ENCODE measurements at places on chromosomes 5 and 9.

DNA sequence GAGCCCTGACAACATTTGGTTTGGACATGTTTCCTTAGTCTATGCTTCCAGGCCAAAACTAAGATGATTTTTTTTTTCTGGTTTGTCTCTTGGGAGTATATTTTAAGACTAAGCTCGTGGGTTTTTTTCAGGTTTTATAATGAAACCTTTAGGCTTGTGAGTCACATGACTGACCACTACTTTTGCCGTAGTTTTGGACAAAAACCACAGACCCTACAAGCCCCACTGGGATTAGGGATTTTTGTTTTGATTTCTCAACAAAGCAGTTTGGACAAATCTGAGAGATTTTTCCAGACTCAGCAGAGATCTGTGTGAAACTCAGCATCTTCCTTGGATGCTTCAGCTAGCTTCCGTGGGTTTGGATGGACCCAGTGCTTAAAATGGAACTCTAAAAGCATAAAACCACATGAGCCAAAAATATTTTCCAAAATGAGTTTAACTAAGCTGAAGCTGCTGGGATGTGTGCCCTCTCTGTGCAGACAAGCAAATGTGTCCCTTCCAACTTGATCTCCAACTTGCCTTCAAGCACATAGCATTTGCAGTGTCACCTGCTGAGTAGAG, 70.3 kb upstream of the SMIM15 start:
- DNase-seq: no peak

GRCh38 chr5:53237876-53238275, 128.3 kb upstream of the MOCS2 start:
- DNase-seq: no peak

DNA sequence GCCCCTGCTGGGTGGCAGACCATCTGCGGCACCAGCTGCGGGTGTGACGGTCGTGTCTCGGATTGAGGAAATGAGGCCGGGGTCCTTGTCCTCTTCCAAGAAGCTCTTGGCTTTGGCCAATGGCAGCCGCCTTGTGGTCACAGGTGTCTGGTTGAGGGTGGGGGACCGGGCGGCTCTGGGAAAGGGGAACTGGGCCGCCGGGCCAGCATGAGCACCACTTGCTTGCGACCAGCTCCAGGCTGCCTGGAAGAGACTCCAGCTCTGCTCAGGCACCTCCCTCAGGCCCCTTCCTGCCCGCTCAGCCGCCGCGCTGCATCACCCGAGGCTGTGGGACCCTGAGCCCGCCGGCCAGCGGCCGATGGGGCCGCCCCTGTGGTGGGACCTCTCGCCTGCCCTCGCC, 59.7 kb downstream of the RXRA start:
- DNase-seq: no peak

- no peak for DNase-seq
Observed at GRCh38 chr9:108694170-108694569, 161.6 kb downstream of the ACTL7B start.

- DNase-seq: no peak
Observed at GRCh38 chr9:35508069-35508468, 18.2 kb downstream of the RUSC2 start.

- no peak for DNase-seq
Observed at GRCh38 chr9:114409103-114409780, 21.5 kb upstream of the AKNA start.

GRCh38 chr5:142025637-142026036, 12.8 kb upstream of the GNPDA1 start:
- DNase-seq: no peak

Measured in stimulated activated CD8-positive, alpha-beta memory T cell treated with anti-CD3 and anti-CD28 coated beads, Interleukin-12 subunit alpha, Interleukin-12 subunit beta, amount 100 ng/mL, for 1 hour (primary cell).